EH (cell line): ENCODE measurements at places on chromosomes 16 and 17.

GRCh38 chr16:10579575-10579964 is 828 bp downstream of the EMP2 start:
- no peak for DNase-seq

- DNase-seq: peak; percentile 60
Observed at GRCh38 chr16:69328854-69329316, 1.5 kb downstream of the PDF start.

DNA sequence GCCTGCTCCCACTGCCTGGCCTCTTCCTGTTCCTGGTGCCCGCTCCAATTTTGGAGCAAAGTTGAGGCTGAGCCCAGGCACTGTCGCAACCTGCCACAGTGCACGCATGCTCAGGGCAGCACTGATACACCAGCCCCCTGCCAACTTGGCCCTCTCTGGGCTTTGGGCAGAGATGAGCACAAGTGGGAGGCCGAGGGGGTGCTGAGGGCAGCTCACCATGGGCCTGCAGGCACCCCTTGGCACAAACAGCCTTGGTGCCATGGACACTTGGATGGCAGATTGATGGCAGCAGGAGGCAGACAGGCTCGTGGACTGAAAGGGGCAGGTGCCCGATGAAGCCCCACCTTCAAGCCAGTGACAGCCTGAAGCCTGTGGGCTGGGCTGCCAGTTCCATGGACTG is 42.9 kb downstream of the PIGL start:
- DNase-seq: no peak

GRCh38 chr16:1518626-1519135 is 14.8 kb upstream of the TMEM204 start:
- DNase-seq: no peak

DNA sequence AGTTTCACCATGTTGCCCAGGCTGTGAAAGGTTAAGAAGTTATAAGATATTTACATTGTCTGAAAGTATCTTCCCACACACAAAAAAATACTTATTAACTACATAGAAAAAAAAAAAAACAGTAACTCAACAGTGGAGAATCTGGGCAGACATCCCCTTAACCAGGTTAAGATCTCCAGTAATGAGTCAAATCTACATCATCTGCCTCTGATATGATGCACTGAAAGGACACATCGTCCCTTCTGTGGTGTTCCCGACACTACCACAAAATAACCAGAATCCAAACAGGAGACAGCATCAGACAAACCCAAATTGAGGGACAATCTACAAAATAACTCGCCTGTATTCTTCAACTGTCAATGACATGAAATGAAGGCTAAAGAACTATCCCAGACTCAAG is 40.0 kb downstream of the CMTM4 start:
- DNase-seq: peak; percentile 18
